ENCODE measurements at places on chromosomes 2 and 18. TPM values are rescaled to one million over a fixed set of nuclear protein-coding genes. Genes with fewer than 3 reads are reported as not detected.

The ABHD3 gene
- 1.4 TPM for total RNA-seq

The CCBE1 gene
- total RNA-seq = 8.6 TPM

The B3GNT2 gene
- total RNA-seq = 12.2 TPM

The NEB gene
- total RNA-seq = 1,145 TPM

The TBC1D8 gene
- total RNA-seq = 14.7 TPM

The GPAT2 gene
- not detected for total RNA-seq

The MTX2 gene
- total RNA-seq = 50.1 TPM

The VWC2L gene
- not detected for total RNA-seq

The TDRD15 gene
- total RNA-seq = not detected

The EDAR gene
- total RNA-seq = not detected

The OSBPL1A gene
- total RNA-seq = 15.1 TPM

The SCN3A gene
- not detected for total RNA-seq

The DSC1 gene
- not detected for total RNA-seq

The OR6B3 gene
- not detected for total RNA-seq

The DPP4 gene
- 19.6 TPM for total RNA-seq

The SLC5A7 gene
- total RNA-seq = not detected

The ALPP gene
- not detected for total RNA-seq

The RFTN2 gene
- 6.2 TPM for total RNA-seq

The ATP5F1A gene
- total RNA-seq = 918 TPM

The CDK5R2 gene
- 0.45 TPM for total RNA-seq

The ATP8B1 gene
- 7.2 TPM for total RNA-seq

The GALNT3 gene
- 0.37 TPM for total RNA-seq
